ENCODE measurements at places on chromosomes 16 and 17. TPM values are rescaled to one million over a fixed set of nuclear protein-coding genes. Genes with fewer than 3 reads are reported as not detected.

Gene NECAB2
- not detected for total RNA-seq

Gene PIRT
- not detected for total RNA-seq

Gene CARD14
- total RNA-seq = 0.43 TPM

Gene CCL7
- 3.4 TPM for total RNA-seq

Gene YPEL3
- 6.3 TPM for total RNA-seq

Gene NFATC2IP
- 24.9 TPM for total RNA-seq

Gene CLCN7
- 74.9 TPM for total RNA-seq

Gene NPIPB2
- total RNA-seq = 5.5 TPM

Gene MRPL58
- 40.9 TPM for total RNA-seq

Gene ZFP3
- 1.1 TPM for total RNA-seq
